ENCODE measurements at places on chromosomes 12 and 14.

DNA sequence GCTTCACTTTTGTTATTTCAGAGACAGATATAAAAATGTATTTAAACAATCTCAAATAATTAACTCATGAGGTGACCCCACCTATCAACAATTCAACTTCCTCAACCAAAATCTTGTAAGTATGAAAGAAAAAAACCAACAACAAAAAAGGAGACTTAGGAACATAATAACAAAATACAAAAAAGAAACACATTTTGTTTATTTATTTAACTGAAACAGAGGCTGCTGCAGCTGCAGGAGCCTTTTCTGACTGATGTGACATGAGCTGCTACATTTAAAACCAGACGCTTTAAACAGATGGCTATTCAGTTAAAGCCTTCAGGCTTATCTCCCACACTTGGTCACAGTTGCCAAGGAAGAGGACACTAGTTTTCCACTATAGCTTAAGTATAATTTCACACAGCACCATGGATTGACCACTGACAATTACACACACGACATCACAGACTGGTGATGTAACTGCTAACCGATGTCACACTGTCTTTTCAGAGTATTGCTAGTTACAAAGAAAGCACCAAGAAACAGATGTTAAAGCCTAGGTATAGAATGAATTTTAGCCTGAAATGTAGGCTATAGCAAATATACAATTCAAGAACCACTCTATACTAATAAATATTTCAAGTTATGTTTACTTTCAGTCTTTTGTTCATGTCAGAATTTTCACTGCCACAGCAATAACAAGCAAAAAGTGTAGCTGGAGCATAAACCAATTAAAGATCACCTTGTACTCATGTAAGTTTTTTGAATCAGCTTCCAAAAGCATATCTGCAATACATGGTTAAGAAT lies 113.0 kb downstream of the MED13L start:
- no peak for DNase-seq

GRCh38 chr12:78407722-78408121 lies 456.9 kb upstream of the SYT1 start:
- DNase-seq, result no peak

DNA sequence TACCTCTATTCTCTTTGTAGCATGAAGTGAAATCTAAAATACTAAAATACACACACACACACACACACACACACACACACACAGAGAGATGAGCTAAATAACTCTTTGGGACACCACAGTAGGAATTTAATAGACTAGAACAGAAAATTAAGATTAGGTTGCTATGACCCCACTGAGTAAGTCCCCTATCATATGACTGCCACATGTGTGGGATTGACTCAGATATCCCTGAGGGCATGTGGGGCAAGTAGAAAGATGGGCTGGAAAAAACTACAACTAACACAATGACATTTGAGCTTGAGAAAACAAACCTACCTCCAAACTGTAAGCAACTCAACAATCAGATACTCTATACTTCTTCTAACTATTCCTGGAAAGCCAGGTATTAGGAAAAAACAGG lies 27.0 kb downstream of the SLC25A21 start:
- DNase-seq, result no peak

DNA sequence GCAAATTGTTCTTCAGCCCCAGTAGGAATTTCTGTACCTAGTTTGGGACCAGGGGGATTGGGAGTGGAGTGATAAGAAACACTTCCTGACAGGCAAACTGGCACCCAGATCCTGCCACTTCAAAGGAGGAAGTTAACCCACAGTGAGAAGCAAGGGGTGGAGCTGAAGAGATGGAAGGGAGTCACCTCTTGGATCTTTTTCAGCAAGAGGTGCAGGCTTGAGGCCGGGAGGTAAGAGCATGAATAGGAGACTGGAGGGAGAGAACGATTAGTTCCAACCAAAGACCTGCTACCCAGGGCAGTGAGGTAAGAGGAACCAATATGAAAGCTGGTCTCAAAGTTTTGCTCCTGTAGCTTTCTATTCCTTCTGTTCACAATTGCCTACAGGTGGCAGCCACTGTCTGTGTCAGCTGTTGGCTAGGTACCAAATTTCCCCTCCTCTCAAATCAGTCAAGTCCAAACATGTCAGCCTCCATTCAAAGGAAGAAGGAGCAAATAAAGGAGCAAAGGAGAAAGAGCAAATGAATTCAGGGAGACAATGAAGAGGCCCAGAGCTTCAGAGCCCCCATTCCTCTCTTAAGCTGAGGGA lies 14.9 kb upstream of the TAC3 start:
- no peak for DNase-seq

DNA sequence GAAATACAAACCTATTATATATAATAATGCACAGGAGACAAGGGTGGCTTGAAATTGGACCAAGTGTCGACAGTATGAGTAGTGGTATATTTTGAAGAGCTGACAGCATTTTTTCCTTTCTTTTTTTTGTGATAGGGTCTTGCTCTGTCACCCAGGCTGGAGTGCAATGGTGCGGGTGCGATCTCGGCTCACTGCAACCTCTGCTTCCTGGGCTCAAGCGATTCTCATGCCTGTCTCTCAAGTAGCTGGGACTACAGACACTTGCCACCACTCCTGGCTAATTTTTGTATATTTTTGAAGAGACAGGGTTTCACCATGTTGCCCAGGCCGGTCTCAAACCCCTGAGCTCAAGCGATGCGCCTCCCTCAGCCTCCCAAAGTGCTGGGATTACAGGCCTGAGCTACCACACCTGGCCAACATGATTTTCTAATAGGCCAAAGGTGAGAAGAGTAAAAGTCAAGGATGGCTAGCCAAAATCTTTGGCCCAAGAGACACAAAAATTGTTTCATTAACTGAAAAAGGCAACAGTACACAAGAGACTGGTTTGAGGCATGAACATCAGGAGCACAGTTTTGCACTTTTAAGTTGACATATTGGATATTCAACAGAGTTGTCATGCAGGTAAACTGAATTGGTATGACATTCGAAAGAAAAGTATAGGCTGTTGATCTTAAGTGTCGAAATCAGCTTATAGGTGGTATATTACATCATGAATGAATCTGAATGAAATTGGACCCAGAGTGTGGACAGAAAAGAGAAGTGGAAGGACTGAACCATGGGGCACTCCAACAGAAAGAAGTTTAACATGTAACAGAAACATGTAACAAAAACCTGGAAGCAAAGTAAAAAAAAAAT lies 12.5 kb downstream of the HNRNPC start:
- no peak for DNase-seq

DNA sequence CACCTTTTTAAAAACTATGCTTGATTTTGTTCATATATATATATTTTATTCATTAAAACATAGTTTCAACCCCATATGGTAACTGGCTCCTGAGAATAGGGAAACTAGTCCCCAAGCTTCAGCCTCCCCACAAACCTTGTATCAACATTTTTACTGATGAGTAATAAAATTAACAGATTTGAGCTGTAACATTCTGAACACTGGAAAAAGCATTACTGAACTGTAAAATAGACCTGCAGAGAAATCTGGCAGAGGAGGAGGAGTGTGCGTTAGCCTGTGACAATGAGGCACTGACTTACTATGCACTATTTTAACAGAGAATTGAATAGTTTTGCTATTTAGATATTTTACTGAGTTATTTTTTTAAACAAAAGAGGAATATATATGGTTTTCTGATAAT lies 43.1 kb downstream of the FRS2 start:
- no peak for DNase-seq

DNA sequence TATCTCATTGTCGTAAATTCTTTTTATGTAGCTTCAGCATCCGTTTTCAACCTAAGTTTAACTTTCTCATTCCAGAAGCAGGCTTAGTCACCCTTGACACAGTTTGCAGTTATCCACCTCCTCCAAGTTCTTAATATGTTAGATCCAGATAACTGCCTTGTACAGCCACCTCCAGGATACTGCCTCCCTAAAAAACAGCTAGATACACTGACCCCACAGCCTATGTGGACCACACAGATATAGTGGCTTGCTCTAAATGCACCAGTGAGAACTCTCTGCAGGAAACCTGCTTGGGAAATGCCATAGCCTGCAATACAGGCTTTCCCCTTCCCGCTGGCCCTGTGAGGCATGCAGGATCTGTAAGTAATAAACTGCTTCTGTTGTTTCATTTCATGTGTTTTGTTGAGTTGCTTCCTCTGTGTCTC lies 11.1 kb upstream of the RTL1 start:
- no peak for DNase-seq

- DNase-seq, result no peak
These were observed 193.9 kb upstream of the OR4E1 start for GRCh38 chr14:21867541-21867940.

- DNase-seq, result no peak
These were observed 150.7 kb downstream of the KTN1 start for GRCh38 chr14:55730592-55731310.

DNA sequence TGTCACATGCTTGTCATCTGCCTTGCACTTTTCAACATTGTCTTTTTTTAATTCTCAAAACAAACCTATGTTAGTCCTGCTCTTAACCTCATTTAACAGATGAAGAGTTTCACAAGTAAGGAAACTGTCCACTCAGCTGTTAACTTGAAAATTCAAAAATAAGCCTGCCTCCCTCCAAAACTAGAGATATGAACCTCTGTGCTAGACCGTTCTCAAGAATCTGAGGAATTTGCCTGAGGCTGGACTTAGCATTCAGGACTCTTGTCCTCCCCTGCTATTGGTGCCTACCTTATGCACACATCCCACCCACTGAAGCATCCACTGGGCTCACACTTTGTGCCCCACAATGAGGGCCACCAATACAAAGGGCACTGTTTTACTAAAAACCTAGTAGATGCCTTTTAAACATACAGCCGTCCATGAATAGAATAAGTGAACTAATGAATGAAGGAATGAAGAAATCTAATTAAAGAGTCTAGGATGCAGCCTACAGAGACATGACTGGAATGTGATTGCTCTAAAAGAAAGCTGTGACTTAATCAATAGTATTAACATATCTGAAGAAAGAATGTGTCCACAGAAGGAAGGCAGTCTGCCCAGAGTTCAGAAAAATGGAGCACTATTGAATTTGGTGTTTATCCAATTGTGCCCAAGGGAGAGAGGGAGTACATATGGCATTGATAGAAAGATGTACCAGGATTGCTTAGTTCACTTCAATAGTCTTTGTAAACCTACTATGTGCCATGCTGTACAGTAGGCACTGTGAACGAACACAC lies 238.5 kb downstream of the SPTSSA start:
- no peak for DNase-seq

GRCh38 chr14:24784981-24785380 lies 151.0 kb upstream of the GZMB start:
- DNase-seq, result no peak
